ENCODE measurements at places on chromosomes 7 and 10.

GRCh38 chr10:90621577-90621976, 236.3 kb downstream of the HTR7 start:
- no peak for DNase-seq

- no peak for DNase-seq
Measured at GRCh38 chr7:99579281-99579955, 18.6 kb upstream of the TMEM225B start.

- DNase-seq: no peak
Measured at GRCh38 chr7:158108646-158109293, 478.9 kb downstream of the PTPRN2 start.

- peak; percentile 54 for DNase-seq
Measured at GRCh38 chr7:21261627-21262594, 166.0 kb upstream of the SP4 start.

GRCh38 chr7:27994639-27995038, 186.0 kb downstream of the JAZF1 start:
- no peak for DNase-seq

DNA sequence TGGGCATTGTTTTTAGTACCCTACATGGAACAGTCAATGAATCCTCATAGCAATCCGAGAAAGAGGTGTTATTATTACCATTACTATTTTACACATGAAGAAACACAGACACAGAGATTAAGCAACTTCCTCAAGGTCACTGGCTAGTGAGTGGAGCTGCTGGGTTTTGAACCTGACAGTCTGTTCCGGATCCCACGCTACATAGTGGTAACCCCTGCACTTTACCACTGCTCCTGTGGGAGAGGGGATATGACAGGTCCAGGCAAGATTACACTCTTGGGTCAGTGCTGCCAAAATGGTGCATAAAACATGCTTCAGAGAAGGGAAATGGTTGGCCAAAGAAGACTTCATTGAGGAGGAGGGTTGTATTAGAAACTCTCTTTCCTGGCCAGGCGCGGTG, 185.7 kb downstream of the XPNPEP1 start:
- no peak for DNase-seq

DNA sequence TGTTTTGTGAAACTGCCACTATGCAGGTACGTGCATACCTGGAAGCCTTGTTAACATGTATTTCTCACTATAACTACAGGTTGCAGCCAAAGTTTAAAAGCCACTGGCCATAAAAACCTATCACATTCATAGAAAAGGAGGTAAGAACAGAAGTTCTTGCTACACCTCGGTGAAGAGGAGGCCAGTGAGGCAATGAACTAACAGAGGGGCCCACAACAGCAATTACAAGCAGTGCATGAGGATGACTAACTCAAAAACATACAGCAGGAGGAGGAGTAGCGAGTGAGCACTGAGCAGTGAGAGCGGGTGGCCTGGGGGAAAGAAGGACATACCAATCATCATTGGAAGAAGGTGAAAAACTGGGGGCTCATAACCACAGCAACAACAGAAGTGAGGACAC, 51.6 kb downstream of the NUDCD3 start:
- DNase-seq: no peak

- DNase-seq: no peak
Measured at GRCh38 chr7:114409750-114410149, 4.9 kb upstream of the FOXP2 start.

DNA sequence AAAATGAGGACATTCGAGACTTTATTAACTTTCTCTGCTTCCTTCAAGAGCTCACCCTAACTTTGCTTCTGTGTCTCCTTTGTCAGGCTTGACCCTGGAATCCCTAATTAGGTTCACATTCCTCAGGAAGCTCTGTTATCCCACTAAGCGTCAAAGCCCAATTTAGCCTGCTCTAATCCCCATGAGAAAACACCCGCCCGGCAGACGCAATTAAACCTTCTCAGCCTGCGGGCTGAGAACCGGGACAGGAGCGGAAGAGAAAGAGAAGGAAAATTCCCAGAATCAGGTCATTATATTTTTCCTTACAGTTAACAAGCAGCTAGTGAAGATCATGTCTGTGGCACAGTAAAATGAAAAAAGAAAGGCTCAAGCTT, 93.0 kb downstream of the TNS3 start:
- no peak for DNase-seq

DNA sequence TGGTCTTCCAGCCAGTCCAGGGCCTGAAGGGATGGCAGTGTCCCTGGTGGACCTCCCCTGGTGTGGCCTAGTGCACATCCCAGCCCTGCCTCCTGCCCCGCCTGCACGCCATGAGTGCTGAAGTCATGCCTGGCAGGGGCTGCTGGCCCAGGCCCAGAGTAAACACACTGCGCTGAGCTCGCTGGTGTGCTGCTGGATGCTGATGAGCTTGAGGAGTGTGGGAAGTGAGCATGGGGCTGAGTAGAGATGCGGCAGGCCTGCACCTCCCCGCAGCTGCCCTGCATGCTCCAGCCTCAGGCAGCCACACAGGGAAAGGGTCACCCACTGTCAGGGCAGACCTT, 43.2 kb downstream of the HTRA1 start:
- DNase-seq: no peak

- DNase-seq: no peak
Measured at GRCh38 chr7:81081616-81082015, 162.8 kb upstream of the SEMA3C start.

DNA sequence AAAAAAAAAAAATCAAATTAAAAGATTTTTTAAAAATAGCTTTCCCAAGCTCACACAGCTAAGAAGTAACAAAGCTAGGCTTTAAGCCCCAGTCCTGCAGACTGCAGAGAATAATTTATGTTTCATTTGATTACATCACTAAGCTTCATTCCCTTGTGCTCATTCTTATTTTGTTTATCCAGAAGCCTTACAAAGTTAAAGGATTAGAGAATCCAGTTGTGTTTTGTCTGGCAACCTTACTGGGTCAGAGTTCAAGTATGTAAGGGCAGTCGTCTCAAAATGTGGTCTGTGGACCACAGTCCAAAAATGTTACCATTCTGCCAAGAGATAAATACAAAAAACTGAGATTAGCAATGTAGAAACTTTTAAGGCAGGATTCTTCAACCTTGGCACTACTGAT, 32.1 kb upstream of the EZH2 start:
- DNase-seq: no peak

- no peak for DNase-seq
Measured at GRCh38 chr10:93462881-93463280, 19.3 kb downstream of the MYOF start.

DNA sequence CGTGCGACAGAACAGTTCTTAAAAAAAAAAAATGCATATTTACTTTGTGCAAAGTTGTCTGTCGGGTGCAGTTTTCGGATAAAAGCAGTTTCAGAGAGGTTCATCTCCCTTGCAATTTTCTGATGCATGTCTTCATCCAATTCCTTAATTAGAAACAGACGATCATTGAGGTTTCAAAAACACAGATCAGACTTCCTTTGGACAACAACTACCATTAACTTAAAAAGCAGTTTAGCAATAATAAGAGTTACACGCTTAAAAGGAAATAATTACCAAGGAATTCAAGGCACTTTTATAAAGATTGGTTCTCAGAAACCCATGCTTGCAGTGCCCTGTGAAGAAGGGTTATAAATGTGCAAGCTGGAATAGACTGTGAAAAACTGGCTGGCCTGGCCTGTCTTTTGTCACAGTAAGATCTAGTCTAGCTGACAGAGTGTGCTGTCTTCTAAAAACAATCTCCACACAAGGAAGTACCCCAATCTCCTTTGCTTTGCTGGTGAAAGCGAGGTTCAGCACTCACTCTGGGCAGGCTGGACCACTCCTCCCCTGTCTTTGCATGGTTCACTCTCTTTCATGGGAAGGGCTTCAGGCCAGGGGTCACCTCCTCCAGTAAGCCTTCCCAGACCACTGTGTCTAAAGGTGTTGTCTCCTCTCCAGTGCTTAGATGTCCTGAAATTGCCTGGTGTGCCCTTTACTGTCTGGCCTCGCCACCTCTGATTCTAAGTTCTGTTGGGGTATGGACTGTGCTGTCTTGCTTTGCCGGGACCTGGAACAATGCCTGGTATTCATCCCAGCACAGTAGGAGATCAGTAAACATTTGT, 34.8 kb upstream of the HNRNPH3 start:
- no peak for DNase-seq

- no peak for DNase-seq
Measured at GRCh38 chr10:48996-49395, at the start of gene TUBB8. TUBB8 (minus strand) TSS chr10:49296; CDS start chr10:49238, 58 bp downstream.

- DNase-seq: no peak
Measured at GRCh38 chr7:155230169-155230593, 67.5 kb upstream of the INSIG1 start.

GRCh38 chr7:69922026-69922803, 323.9 kb downstream of the AUTS2 start:
- DNase-seq: no peak

GRCh38 chr7:116097365-116098009, 66.9 kb upstream of the TFEC start:
- no peak for DNase-seq

DNA sequence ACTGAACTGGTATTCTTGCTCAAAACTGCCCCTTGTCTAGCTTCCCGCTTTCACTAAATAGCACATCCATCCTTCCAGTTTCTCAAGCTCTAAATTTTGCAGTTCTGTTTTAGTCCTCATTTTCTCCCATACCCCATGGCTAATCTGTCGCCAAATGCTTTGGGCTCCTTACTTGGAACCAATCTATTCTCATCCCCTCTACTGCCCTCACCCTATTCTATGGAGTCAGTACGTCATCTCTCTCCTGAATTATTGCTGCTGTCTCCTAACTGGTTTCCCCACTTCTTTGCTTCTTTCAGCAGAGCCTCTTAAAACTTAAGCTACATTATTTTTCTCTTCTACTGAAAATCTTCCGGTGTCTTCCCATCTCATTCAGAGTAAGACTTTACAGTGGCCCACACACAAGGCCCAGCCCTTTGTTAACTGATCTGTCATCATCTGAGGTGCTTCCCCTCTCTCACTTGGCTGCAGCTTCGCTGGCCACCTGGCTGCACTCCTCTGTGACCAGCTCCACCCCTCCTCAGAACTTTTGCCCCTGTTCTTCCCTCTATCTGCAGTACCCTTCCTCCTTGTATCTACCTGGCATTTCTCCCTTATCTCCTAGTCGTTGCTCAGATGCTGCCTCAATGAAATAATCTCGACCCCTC, 9.9 kb downstream of the STARD3NL start:
- DNase-seq: no peak

DNA sequence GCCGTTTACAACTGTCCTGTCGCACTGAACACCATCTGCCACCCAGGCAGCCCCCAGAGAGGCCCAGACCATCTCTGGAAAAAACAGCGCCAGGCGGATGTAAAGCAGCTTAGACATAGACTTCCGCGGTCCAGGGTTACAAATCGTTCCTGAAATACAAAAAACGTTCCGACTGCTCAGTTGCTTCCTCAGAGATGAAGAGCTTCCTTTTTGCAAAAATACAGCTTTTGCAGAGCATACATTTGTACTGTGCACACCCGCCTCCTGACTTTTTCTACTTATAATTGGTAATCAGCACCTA, 11.4 kb downstream of the DAGLB start:
- DNase-seq: no peak

- no peak for DNase-seq
Measured at GRCh38 chr10:5640036-5640435, 26.4 kb downstream of the ASB13 start.

DNA sequence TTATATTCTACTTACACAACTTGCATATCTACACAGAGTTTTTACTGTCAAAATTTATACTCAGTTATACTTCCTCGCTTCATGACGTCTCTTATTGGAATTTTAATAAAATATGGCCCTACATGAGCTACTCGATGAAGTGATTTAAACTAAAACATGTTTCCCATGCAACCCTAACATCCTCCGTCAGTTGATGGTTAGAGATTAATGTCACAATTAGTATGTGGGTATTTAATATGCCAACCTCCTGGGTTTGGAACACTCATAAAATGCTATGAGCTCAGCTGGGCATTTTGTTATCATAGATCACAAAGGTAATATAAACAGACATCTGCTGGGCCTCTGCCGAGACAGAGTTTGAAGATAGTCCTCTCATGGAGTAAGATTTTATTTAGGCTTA, 66.5 kb downstream of the GNAT3 start:
- no peak for DNase-seq

- DNase-seq: no peak
Measured at GRCh38 chr7:70325509-70326101, 727.3 kb downstream of the AUTS2 start.

DNA sequence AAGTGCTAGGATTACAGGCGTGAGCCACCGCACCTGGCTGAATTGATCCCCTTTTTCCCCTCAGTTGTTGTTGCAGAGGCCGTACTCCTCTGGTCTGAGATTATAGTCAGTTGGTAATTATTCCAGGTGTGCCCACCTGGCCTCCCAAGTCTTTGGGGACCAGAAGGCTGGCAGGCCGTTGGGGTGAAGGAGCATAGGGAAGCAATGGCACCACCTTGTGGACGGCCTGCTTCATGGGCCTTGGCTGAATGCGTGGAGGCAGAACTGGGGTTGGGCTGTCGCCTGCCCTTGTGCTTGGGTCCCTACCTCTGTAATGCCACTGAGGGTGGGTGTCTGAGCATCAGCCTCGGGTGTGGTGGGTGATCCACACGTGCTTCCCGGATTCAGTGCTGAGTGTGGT, 125.7 kb downstream of the RGS10 start:
- peak; percentile 60 for DNase-seq

DNA sequence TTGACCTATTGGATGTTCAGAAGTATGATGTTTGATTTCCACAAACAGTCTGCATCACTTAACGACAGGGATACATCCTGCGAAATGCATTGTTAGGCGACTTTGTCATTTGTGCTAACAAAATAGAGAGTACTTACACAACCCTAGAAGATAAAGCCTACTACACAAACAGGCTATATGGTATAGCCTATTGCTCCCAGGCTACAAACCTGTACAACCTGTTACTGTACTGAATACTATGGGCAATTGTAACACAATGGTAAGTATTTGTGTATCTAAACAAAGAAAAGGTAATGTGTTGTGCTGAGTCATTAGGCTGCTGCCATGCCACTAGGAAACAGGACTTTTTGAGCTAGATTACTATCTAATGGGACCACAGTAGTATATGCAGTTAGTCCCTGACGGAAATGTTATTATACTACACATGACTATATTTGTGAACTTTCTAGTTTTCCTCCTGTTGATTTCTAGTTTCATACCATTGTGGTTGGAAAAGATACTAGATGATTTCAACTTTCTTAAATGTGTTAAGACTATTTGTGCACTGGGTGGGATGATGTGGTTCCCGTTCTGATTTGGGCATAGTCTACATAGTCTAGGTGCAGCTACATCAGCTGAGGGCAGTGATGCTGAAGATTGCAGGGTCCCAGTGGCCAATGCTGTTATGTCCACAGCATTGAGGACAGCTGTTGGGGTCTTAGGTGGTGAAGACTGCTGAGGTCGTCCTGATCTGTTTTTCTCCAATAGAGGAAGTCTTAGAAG, 161.7 kb downstream of the HTR7 start:
- no peak for DNase-seq

- DNase-seq: peak; percentile 14
Measured at GRCh38 chr7:99109108-99110051, 34.5 kb downstream of the SMURF1 start.
